Thoracic aorta (tissue), 2 donors: ENCODE measurements at places on chromosomes 1 and 21. TPM values are rescaled to one million over a fixed set of nuclear protein-coding genes. Genes with fewer than 3 reads are reported as not detected.

GRCh38 chr1:198942466-198942865 lies 303.6 kb downstream of the PTPRC start:
- no peaks in the 10 kb centered on the region for H3K4me1 ChIP-seq
- no peaks in the 10 kb centered on the region for H3K36me3 ChIP-seq
- H3K27me3 ChIP-seq, result no peaks in the 10 kb centered on the region
- no peak for DNase-seq

- peaks cover 14% of the 10 kb centered on the region for H3K4me1 ChIP-seq
- H3K36me3 ChIP-seq, result no peaks in the 10 kb centered on the region
- no peaks in the 10 kb centered on the region for H3K27me3 ChIP-seq
- DNase-seq, result no peak
- no peak overlapping the region for H3K4me3 ChIP-seq
Measured at GRCh38 chr1:90175490-90176167, 180.7 kb downstream of the ZNF326 start.

- H3K27me3 ChIP-seq, result no peaks in the 10 kb centered on the region
- no peaks in the 10 kb centered on the region for H3K36me3 ChIP-seq
- no peaks in the 10 kb centered on the region for H3K4me1 ChIP-seq
- no peak overlapping the region for H3K4me3 ChIP-seq
- no peak for DNase-seq
- no peak overlapping the region for H3K27ac ChIP-seq
Measured at GRCh38 chr1:189619682-189620332, 857.9 kb downstream of the BRINP3 start.

DNA sequence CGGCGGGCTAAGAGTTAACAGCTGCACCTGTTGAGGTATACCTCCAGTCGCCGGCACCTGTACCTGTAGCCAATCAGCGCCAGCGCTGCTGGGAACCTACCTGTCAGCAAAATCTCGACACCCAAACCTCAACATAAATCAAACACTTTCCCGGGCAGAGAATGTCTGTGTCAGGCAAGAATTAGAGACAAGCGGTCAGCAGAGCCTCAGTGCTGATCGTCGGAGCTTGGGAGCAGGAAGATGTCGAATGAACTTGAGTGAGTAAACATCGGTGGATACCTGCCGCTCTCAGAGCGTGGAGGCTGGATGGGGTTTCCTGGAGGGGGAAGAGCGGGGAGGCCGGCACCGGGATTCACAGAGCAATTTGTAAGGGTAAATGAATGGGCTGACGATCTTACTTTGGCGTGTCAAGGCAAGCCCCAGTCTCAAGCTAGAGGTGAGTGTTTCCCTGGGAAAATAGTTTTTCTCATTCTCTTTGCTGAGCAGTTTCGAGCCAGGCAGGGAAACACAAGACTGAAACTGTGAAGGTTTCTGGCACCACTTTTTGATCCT lies at the start of gene GRHL3:
TSS of gene GRHL3 (plus strand) at position 46 of the 552 bp plus-strand sequence. CDS start at position 241, 195 bp downstream.
- no peaks in the 10 kb centered on the region for H3K27me3 ChIP-seq
- DNase-seq, result no peak
- no peak within 1 kb of the TSS for H3K27ac ChIP-seq
- peaks cover 16% of the 10 kb centered on the region for H3K4me1 ChIP-seq
- H3K36me3 ChIP-seq, result no peaks in the 10 kb centered on the region

- DNase-seq, result no peak
- H3K4me1 ChIP-seq, result no peaks in the 10 kb centered on the region
- H3K27ac ChIP-seq, result no peak overlapping the region
Measured at GRCh38 chr1:220893701-220894024, 14.4 kb downstream of the HLX start.

GRCh38 chr1:54359393-54360162 lies 46.6 kb downstream of the SSBP3 start:
- H3K27ac ChIP-seq, result no peak overlapping the region
- no peak overlapping the region for H3K4me3 ChIP-seq
- no peaks in the 10 kb centered on the region for H3K27me3 ChIP-seq
- H3K4me1 ChIP-seq, result peaks cover 48% of the 10 kb centered on the region

DNA sequence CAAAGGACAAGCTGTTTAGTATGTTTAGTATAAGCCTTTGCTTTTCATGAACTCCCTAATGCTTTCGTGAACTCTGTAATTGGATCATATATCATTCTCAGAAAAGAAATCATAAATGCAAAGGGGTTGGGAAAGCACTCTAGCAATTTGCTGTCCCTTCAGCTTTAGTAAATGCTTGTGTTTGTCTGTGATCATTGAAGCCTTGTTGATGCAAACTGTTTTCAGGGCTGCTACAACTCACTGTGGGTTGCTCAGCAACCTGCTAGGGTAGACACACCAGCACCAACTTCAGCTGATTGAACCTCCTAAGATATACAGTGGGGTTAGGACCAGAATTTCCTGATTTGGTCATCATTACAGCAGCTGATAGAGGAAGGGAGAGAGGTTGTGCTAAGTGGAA lies 95.0 kb downstream of the SGIP1 start:
- H3K27me3 ChIP-seq, result no peaks in the 10 kb centered on the region
- no peak overlapping the region for H3K27ac ChIP-seq
- H3K4me3 ChIP-seq, result no peak overlapping the region

DNA sequence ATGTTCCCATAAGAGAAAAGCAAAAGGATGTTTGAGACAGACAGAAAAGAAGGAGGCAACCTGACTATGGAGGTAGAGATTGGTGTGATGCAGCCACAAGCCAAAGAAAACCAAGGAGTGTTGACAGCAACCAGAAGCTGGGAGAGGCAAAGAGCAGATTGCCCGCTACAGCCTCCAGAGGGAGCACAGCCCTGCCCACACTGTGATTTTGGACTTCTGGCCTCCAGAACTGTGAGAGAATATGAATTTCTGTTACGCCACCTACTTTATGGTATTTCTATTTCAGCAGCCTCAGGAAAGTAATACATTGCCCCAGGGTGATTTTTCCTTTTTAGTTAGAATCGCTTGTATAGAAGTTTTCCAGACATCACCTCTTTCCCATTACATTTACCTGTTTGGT lies 28.4 kb downstream of the SLAMF6 start:
- no peak overlapping the region for H3K27ac ChIP-seq
- no peaks in the 10 kb centered on the region for H3K4me1 ChIP-seq
- H3K27me3 ChIP-seq, result no peaks in the 10 kb centered on the region
- DNase-seq, result no peak

DNA sequence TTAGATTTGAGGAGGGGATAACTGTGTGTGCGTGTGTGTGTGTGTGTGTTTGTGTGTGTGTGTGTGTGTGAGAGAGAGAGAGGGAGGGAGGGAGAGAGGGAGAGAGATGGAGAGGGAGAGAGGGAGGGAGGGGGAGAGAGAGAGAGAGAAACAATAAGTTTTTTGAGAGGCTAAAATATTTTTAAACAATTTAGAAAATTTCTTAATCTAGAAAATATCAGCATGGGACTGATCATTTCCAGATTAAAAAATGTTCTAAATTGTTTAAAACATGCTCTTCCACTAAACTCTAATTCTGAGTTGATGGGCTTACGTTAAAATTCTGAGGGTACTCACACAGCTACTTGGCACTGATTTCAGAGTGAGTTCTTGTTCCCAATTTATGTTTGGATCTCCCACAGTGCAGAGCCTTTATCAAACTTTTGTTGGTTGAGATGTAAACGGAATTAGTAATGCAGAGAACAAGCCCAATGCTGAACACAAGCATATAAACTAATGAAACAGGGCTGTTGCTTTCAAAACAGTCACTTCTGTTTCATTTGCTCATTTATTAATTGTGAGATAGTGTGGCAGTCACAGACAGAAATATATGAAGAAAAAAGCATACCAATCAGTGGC lies 73.4 kb upstream of the RGS2 start:
- no peaks in the 10 kb centered on the region for H3K36me3 ChIP-seq
- DNase-seq, result no peak
- H3K4me1 ChIP-seq, result no peaks in the 10 kb centered on the region
- no peak overlapping the region for H3K4me3 ChIP-seq
- no peak overlapping the region for H3K27ac ChIP-seq

Gene KPRP
- 0.14 TPM for total RNA-seq

Gene VWA5B1
- not detected for total RNA-seq
